ENCODE measurements at places on chromosomes 4 and X.

DNA sequence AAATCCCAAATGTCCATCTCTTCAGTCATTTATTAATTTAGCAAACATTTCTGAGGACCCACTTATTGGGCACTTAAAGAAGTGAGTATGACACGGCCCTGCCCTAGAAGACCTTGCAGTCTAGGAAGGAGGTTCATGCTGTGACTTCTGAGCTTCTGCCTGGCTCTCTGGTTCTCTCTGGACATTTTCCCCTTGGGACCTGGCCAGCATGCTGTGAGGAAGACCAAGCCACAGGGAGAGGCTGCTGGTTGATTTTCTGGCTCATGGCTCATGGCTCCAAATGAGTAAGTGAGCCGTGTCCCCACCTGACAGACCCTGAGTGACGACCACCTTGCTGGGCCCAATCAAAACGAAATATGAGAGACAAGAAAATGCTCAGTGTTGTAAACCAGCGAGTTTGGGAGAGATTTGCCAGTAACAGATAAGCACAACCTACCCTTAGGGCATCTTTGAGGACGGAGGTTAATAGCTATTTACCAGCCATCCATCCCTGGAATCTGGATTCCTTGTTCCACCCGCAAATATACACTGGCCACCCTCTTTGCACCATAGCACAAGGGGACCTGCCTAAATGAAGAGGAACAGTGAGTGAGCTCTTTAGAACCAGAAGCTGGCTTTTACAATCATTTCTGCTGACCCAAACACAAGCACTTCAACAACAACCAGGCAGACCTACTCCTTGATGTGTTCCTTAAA, 876 bp downstream of the MPP1 start:
- DNase-seq: no peak

DNA sequence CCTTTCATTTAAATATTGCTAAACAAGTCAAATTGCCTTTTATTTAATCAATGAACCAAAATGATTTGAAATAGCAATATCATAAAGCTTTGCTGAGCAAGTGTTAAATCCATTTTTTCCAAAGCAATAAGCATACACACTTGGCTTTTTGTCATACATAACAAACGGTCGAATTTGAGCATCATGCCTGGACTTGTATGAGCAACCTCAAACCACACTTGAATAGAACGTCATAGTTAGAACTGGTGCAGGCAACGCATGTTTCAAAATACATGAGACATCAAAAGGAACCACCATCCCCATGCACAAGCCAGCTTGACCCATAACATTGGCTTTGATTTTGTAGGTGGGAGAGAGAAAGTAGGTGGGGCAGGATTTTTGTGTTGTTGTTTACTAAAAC, 812.3 kb upstream of the FRG1 start:
- no peak for DNase-seq

DNA sequence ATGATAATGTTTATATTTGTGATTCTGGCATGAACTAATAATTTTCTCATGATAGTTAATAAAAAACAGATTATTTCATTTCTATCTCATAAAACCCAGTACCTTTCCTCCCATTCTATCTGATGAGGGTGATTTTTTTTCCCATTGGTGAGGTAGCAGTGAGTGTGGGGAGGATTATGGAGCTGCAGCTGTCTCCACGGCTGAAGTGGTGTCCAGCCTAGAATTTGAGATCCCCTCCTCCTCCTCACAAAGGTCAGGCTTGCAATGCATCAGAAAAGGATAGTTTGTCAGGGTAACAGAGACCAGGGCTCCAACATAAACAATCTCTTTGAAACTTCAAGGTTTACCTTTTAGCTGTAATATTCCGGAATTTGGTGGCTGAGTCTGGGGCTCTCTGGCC, 60.9 kb downstream of the C4orf51 start:
- DNase-seq: no peak

GRCh38 chr4:159117968-159118367, 15.1 kb downstream of the RAPGEF2 start:
- DNase-seq: no peak

DNA sequence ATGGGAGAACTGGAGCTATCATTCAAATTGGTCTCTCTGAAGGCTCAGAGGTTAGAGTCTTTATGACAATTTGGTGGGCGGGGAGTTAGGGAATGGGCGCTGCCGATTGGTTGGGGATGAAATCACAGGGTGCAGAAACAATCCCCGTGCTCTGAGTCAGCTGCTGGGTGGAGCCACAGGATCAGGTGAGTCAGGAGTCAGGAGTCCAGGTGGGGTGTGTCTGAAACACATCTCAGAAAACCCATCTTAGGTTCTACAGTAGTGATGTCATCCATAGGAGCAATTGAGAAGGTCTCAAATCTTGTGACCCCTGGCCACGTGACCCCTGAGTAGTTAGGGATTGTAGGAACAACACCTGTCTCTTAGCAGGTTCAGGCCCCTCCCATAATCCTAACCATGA, 41.6 kb upstream of the TLR3 start:
- no peak for DNase-seq

DNA sequence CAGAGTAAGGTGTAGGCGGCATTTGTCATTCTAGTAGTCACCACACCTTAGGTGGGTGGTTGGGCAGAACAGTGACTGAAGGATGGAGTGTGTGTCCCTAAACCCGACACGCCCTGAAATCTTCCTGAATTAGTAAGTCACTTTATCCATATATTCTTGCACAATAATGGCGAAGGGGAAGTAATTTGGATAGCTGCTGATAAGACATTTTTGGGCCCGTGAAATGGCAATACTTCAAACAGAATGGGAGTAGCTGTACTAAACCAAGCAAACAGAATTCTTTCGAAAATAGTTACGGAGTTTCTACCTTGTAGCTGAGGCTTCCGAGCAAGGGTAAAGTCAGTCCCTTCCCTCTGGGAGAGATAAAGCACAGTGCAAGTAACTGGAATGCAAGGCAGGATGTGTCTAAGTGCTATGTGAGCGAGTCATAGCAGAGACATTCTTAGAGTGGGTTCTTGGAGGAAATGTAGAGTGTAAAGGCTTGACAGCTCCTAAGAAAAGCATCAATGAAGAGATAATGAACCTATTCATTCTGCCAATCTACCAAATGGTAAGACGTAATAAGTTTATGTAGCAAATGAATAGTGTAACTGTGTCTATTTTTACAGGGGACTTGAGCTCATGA, 72.8 kb downstream of the CLCN5 start:
- DNase-seq: no peak

DNA sequence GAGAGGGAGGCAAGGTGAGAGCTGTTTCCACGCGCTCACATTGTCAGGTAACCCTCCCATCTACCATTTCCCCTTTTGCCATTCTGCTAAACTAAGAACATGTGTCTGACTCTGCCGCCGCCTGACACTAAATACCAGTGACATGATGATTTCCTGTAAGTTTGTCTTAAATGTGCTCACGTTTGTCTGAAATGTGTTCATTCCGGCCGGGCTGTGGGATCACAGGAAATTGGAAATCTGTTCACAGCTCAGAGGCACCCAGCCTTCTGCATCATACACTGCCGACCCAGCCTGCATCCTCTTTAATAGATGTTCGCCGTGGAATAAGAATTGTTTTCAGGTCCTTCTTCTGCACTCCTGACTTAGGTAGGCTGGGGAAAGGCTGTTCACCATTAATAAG, 336.2 kb upstream of the PPARGC1A start:
- DNase-seq: no peak

DNA sequence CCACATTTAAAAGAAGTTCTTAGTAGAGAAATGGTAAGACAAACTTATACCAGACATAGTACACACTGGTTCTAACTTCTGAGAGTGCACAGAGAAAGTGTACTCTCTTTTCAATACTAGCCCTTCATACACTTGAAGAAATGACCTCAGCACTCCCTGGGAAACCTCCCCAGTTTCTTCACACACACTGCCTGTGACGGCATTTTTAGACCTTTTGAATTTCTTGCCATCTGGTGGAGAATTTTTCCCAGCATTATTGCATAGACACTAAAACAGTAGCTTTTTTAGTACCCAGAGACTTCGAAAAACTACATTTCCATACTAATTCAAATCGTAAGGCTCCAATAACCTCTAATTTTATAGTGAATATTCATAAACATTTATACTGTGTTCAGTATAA, 341.6 kb upstream of the MAOA start:
- no peak for DNase-seq

DNA sequence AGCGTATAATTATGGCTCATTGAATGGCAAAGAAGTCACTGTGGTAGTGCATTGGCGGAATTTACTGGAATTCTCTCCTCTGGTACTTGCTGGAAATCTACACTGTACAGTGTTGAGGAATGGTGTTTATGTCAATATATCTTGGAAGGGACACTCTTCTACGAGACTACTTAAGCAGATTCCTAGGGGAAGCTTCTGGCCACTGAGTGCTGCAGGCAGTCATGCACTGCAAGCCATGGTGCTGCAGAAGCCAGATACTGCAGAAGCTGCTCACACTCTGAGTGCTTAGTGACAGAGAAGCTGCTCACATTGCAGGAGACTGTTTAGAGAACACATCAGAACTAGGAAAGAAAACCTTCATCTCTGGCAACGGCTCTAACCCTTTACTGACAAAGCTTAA, 725.0 kb downstream of the CCSER1 start:
- DNase-seq: no peak

DNA sequence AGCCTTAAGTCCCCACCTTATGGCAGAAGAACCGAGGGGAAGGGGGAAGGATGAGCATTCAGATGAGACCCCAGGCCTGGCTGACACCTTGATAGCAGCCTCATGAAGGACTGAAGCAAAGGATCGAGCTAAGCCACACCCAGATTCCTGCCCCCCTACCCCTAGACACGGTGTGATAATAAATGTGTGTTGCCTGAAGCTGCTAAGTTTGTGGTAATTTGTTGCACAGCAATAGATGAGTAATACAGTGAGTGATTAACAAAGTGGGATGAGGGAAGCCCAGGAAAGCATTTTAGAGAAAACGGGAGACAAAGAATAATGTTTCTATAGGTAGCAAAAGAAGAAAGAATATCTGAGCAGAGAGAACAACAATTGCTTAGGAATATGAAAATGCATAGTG, 404.2 kb downstream of the MID1IP1 start:
- DNase-seq: no peak

DNA sequence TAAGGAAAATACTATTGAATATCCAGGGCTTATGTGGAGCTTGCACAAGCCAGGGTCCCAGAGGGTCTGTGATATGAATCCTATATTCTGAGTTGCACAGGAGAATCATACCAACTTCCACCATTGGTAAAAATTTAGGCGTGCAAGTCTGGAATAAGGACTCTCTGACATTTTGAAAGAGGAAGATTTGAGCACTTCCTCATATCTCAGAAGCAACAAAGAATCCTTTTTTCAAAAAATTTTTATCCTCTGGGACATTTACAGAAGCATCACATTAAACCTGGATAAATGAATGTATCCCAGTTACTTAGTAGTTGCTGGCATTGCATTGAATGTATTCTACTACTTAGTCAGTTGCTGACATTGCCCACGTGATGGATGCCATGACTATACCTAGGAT, 24.2 kb upstream of the CAMK2D start:
- no peak for DNase-seq

DNA sequence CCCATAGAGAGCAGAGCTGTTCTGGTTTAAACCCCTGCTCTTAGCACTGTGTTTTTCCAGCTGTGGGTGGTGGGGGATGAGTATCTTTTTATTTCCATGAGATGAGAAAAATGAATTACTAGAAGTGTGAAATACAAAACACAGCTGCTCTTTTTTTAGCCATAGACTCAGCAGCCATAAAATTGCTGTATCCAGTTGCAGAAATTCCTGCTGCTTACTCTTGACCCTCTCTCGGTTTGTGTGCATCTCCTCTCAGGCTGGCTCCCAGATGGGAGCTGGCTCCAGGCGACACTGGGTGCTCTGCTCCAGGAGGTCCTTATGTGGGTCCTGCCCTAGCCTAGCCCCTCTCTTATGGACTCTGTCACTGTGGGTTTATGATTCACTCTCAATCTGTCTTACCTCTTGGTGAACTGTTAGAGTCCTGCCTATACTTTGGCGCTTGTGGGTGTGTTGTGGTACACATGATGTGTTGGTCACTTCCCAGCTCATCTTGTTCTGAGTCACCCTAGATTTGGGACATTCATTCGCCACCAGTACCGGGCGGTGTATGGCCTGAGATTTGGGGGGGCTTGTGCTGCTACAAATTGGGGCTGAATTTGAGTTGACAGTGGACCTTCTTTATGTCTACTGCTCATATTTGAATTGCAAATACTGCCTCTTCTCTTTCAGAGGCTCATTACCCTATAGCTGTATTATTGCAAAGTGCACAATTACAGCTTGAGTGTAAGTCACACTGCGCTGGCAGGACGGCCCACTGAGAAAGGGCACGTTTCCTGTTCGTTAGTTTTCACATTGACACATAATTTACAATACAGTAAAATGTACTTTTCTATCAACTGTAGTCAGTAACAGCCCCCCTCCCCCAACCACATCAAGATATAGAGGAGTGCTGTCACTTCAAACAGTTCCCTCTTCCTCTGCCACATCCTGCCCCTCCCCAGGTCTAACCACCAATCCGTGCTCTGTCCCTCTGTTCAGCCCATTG, 46.9 kb upstream of the MSANTD1 start:
- no peak for DNase-seq

DNA sequence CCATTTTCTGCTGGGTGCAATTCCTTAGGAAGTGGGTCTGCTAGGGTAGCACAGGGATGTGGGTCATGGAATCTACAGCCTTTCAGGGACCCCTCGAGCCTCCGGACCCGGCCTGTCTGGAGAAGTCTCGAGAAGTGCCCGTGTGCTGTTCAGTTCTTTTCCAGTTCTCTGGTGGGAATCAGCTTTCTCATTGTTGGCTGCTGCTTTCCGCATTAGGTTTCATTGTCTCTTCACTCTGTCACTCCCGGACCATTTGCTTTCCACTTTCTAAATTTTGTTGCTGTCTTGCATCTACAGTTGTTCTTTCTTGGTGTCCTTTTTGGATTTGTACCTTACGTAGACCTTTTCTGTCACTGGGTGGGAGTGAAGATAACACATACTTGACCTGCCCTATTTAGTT, 6.1 kb downstream of the RAB9A start:
- DNase-seq: no peak

GRCh38 chr4:165537028-165537648, 158.3 kb downstream of the CPE start:
- peak; percentile 18 for DNase-seq

- no peak for DNase-seq
Measured at GRCh38 chrX:96692454-96692853, 7.8 kb downstream of the DIAPH2 start.

DNA sequence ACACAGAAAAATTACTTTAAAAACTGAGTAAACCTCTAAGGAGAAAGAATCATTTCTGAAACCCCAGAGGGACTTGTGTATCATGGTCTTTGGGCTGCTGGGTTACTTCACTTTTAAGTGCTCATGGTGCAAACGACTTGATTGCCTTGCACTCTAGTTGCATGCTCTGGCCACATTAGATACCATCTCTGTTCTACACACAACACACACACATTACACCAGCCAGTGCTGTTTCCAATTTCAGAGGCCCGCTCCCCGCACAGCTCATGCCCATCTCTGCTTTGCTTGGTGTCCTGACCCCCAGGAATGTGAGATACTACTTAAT, 2.1 kb downstream of the PPP3CA start:
- no peak for DNase-seq

GRCh38 chr4:125519371-125520146, 204.8 kb downstream of the FAT4 start:
- no peak for DNase-seq

- DNase-seq: no peak
Measured at GRCh38 chr4:17557880-17558279, 19.1 kb upstream of the LAP3 start.

GRCh38 chrX:39149761-39150160, 348.5 kb downstream of the MID1IP1 start:
- DNase-seq: no peak

Data from NCI-H1417 treated with DMSO at 0.1 percent for 48 hours (cell line).